ENCODE measurements at places on chromosomes 3 and 15.

DNA sequence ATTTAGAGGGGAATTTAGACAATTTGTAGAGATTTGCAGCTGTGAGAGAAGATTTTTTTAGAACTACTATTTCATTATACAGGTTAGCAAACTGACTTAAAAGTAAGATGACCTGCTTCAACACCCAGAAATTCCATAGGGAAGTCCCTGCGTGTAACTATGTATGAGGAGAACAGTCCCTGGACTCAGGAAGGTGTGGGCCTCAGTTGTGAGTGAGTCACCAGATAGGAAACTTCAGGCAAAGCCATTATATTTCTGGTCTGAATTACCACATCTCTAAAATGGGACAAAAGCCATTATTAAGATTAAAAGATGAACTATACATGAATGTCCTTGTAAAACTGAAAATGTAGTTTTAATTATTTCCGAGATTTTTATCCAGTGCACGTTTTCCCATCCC is 488.3 kb upstream of the GOLIM4 start:
- DNase-seq, result no peak

GRCh38 chr3:34155666-34156065 is 357.2 kb downstream of the PDCD6IP start:
- no peak for DNase-seq

DNA sequence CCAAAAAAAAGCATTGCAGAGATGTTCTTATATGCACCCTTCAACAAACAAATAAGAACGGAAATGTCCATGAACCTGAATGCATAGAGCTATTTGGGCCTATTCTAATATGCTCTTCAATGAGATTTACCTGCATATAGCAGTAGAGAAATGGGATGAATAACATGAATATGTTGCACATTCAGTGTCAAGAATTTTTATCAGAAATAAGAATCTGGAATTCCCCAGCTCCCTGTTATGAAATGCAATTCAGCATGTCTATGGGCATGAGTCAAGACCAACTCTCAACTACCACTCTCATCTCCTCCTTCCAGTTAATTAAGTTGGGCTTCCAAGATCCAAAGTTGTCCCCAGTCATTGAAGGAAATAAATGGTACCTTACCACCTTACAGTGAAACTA is 133.7 kb upstream of the ALCAM start:
- no peak for DNase-seq

GRCh38 chr3:128343287-128344051 is 123.2 kb downstream of the DNAJB8 start:
- DNase-seq, result peak; percentile 76

- no peak for DNase-seq
These were observed 256.2 kb downstream of the ZNF621 start for GRCh38 chr3:40780925-40781406.
